ENCODE measurements at places on chromosomes 16 and 17. TPM values are rescaled to one million over a fixed set of nuclear protein-coding genes. Genes with fewer than 3 reads are reported as not detected.

The CD300C gene
- 0.82 TPM for total RNA-seq

The CSH2 gene
- total RNA-seq = not detected

The SDK2 gene
- total RNA-seq = 1.5 TPM

The TP53TG3 gene
- total RNA-seq = 0.77 TPM

The HBQ1 gene
- not detected for total RNA-seq

The TMEM100 gene
- total RNA-seq = 10.9 TPM

The DNAAF1 gene
- not detected for total RNA-seq

The MC1R gene
- total RNA-seq = 1.1 TPM

The RHBDL1 gene
- 1.9 TPM for total RNA-seq

The PRR29 gene
- total RNA-seq = 0.20 TPM

The CTRB2 gene
- not detected for total RNA-seq

The IRX3 gene
- total RNA-seq = 5.6 TPM
